Renal cortical epithelial cell (primary cell): ENCODE measurements at places on chromosomes 16 and 17. TPM values are rescaled to one million over a fixed set of nuclear protein-coding genes. Genes with fewer than 3 reads are reported as not detected.

- DNase-seq, result no peak
Measured at GRCh38 chr16:3190949-3191353, 2.9 kb downstream of the OR1F1 start.

CDH5 gene
- total RNA-seq, result 0.65 and 0.87 TPM in 2 replicates

TEN1 gene
- total RNA-seq, result 15.5 and 17.2 TPM in 2 replicates

NPIPB13 gene
- 0.52 and 1.4 TPM in 2 replicates for total RNA-seq

DNA sequence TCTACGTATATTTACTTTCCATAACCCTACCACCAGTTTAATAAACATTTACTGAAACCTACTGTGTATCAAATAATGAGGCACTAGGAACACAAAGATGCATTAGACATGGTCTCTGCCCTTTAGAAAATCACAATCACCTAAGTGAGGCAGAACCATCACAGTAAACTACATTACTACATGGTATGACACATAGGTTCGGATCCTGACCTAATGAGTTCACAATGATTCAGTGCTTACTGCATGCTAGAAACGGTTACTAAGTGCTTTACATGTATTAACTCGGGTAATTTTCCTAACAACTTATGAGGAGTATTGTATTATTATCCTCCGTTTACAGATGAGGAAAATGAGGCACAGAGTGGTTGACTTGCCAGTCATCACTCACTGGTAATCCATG is 5.2 kb upstream of the SYNRG start:
- DNase-seq, result peak; percentile 87

NOL3 gene
- total RNA-seq, result 26.2 and 27.1 TPM in 2 replicates

GRCh38 chr16:3484318-3485096 is 10.8 kb downstream of the C16orf90 start:
- DNase-seq, result no peak

GRCh38 chr16:12496186-12496585 is 307.5 kb downstream of the CPPED1 start:
- no peak for DNase-seq

DNA sequence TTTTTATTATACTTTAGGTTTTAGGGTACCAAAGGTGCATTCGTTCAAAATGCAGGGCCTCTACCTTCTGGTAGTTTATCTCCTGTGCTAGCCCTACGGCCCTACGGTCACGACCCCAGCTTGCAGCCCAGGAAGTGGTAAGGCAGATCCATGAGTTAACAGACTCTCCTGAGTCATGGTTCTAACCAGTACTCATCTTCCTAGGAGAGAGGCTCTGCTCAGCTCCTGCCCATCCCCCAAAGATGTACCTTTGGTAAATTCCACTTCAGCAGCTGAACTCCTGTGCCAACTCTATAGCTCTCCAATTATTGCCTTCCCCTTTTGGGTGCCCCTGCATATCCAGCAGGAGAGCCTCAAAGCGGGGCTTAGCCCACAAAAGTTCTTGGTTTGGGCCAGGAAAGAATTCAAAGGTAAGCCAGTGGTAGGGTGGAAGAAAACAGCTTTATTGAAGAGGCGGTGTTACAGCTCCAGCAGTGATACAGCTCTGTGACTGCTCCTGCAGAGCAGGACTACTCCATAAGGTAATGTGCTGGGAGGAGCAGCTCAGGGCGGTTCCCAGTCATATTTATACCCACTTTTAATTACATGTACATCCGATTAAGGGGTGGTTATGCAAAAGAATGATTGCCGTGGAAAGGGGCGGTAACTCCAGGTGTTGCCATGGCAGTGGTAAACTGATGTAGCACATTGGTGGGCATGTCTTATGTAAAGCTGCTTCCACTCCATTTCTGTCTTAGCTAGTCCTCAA is 241.4 kb downstream of the PMP22 start:
- no peak for DNase-seq

DNA sequence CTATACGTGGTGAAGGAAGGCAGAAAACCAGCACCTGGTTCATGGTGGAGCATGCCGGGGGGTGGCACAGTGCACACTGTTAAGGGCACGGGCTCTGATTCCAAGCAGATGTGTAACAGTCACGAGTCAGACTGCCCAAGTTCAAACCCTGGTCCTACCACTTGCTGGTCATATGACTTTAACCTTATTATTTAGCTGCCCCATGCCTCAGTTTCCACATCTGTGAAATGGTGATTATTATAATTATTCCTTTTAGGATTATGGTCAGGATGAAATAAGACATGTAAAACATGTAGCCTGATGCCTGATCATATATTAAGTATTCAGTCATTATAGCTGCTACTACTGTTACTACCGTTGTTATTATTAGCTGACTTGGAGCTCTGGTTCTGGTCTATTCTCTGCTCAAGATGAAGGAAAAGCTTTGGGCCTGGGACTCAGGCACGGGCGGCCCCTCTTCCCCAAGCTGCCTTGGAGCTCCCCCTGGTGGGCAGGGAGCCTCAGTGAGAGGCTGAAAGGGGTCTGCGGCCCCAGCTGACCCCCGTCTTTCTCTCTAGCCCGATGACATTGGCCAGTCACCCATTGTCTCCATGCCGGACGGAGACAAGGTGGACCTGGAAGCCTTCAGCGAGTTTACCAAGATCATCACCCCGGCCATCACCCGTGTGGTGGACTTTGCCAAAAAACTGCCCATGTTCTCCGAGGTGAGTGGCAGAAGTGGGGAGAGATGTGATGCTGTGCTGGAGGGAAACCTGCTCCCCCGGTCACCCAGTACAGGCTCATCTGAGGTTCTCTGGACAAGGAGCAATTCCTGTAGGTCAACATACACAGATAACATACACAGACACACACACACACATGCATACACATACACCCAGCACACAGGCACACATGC is 14.0 kb downstream of the NR1D1 start:
- no peak for DNase-seq
